ENCODE measurements at places on chromosomes 11 and 22. TPM values are rescaled to one million over a fixed set of nuclear protein-coding genes. Genes with fewer than 3 reads are reported as not detected.

DNA sequence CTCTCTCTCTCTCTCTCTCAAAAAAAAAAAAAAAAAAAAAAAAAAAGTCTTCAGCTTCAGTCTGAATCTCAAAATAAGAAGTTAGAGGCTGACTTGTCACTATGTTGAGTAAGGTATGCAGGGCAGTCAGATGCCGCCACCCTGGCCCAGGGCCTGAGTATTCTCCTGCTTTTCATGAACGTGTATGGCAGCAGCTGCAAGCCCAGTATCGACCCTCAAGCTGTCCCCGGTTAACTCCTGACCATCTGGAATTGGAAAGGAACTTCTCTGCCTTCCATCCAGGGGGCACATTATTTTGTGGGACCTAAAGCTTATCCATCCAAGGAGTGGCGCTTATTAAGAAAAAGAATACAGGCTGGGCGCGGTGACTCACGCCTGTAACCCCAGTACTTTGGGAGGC lies 11.4 kb downstream of the MRGPRD start:
- H3K27me3 ChIP-seq, result peaks cover 25% of the 10 kb centered on the region
- H3K4me1 ChIP-seq, result no peaks in the 10 kb centered on the region
- no peak overlapping the region for H3K4me3 ChIP-seq
- no peak overlapping the region for H3K27ac ChIP-seq
- H3K36me3 ChIP-seq, result no peaks in the 10 kb centered on the region

DNA sequence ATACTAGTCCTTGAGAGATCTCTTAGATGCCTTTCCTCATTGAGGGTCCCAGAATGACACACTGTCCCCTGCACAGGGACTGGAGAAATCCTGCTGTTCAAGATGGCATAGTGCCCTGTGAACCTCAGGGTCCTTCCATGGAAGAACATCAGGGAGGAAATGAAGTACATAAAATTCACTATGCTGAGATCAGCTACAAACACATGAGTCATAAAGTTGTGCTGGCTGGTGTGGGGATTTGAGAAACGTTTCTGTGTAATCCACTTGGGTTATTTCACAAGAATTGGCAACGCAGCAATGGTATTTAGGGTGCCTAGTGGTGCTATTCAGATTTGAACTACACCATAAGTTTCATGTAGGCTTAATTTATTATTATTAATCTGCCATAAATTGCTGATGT lies 174.4 kb downstream of the MAML2 start:
- peak overlapping the region; percentile 38 for H3K27ac ChIP-seq
- no peaks in the 10 kb centered on the region for H3K27me3 ChIP-seq
- DNase-seq, result peak; percentile 86
- H3K4me1 ChIP-seq, result peaks cover 18% of the 10 kb centered on the region
- no peak overlapping the region for H3K4me3 ChIP-seq

GRCh38 chr11:95088946-95089619 lies 563 bp upstream of the ENDOD1 start:
- H3K4me3 ChIP-seq, result peak overlapping the region; percentile 72
- no peaks in the 10 kb centered on the region for H3K27me3 ChIP-seq
- H3K27ac ChIP-seq, result peak overlapping the region; percentile 59
- H3K4me1 ChIP-seq, result peaks cover 31% of the 10 kb centered on the region
- DNase-seq, result no peak

Gene BTBD18
- total RNA-seq, result not detected
